ENCODE measurements at places on chromosomes 7 and 10.

- no peak for DNase-seq
Measured at GRCh38 chr7:75698358-75698757, 40.4 kb downstream of the HIP1 start.

GRCh38 chr10:55641601-55642000 lies 719.5 kb downstream of the ZWINT start:
- DNase-seq, result no peak

GRCh38 chr10:106147021-106147420 lies 1017.5 kb downstream of the SORCS1 start:
- no peak for DNase-seq

GRCh38 chr7:2017914-2018568 lies 214.7 kb downstream of the MAD1L1 start:
- no peak for DNase-seq

DNA sequence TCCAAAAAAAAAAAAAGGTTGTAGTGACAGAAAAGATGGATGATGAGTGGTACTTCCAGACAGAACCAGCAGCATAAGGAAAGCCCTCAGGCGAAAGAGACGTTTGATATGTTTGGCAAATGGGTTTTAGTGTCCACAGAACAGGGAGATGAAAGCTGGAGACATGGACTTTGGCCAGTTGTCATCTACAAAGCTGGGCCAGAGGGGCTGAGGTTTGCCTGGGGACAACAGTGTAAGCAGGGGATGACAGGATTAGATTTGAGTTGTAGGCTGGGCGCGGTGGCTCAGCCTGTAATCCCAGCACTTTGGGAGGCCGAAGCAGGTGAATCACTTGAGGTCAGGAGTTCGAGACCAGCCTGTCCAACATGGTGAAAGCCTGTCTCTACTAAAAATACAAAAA lies 47.8 kb upstream of the ELN start:
- no peak for DNase-seq

GRCh38 chr10:119080521-119081259 lies at the start of gene EIF3A:
EIF3A (minus strand) TSS chr10:119080817; CDS start chr10:119080676, 141 bp downstream.
- DNase-seq, result peak; percentile 93

DNA sequence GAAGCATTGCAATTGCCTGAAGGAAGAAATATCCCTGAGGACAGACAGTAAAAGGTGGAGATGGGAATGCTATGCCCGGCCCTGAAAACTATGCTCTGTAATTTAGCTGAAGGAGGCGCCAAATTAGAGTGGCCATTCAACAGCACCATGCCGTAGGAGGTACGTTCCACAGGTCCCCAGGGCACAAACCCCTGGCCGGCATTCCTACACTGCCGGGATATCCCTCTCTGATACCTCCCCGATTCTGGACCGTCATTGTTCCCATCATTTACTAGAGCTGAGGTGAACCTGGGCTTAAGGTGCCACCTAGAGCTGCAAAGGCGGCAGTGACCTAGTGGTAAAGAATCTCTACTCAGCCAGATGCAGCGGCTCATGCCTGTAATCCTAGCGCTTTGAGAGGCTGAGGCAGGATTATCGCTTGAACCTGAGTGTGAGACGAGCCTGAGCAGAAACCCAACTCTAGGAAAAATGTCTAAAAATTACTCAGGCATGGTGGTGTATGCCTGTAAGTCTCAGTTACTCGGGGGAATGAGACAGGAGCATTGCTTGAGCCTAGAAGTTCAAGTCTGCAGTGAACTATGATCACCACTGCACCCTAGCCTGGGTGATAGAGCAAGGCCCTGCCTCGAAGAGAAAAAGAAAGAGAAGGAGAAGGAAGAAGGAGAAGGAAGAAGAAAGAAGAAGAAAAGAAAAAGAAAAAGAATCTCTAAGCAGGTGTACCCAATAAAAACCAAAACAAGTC lies 53.0 kb upstream of the TNKS2 start:
- DNase-seq, result no peak

GRCh38 chr10:4839353-4839752 lies 13.3 kb downstream of the AKR1E2 start:
- no peak for DNase-seq

- DNase-seq, result no peak
Measured at GRCh38 chr7:87517136-87517815, 41.8 kb upstream of the ABCB4 start.

GRCh38 chr10:132724446-132724845 lies 61.5 kb downstream of the NKX6-2 start:
- no peak for DNase-seq

GRCh38 chr10:60359066-60359465 lies 30.6 kb downstream of the ANK3 start:
- DNase-seq, result no peak

GRCh38 chr7:112383671-112384417 lies 66.4 kb upstream of the IFRD1 start:
- DNase-seq, result no peak
